ENCODE measurements at places on chromosomes 6 and 20.

GRCh38 chr6:154624038-154624599 lies 109.1 kb upstream of the SCAF8 start:
- no peak for DNase-seq

DNA sequence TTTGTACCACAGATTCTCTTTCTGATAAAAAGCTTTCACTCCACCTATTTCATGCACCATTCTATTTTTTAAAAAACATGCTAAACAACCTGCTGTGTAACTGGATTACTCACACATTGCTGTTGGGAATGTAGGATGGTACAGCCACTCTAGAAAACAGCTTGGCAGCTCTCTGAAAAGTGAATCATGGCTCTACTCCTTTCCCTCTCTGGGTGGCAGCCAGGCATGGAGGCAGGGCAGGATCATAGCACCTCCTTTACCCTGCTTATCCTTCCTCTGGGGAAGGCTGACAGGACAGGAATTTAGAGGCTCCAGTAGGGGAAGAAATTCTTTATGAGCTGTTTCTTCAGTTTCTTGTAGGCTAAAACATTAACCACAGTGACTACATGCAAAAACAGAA lies 6.7 kb upstream of the VNN2 start:
- no peak for DNase-seq

GRCh38 chr20:54980103-54980960 lies 504.9 kb downstream of the DOK5 start:
- no peak for DNase-seq

DNA sequence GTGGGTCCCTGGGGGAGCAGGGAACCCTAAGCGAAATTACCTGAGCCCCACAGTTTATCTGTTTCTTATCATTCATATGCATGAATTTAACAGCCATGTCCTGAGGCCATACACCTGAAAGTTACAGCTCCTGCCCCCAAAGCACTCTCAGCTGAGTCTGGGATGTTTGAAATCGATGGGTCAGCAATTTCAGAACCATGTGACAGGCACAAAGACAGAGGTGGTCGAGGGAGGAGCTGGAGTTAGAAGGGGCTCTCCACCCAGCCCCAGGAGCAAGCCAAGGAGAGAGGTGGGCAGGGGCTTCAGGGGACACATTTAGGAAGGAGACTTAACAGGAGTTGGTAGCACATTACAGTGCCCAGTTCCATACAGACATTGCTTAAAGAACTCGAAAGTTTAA lies 14.9 kb downstream of the TTBK1 start:
- no peak for DNase-seq

- no peak for DNase-seq
Observed at GRCh38 chr6:154479771-154480639, 30.5 kb downstream of the CNKSR3 start.

- no peak for DNase-seq
Observed at GRCh38 chr20:3692706-3693294, 11.0 kb upstream of the ADAM33 start.

- peak; percentile 75 for DNase-seq
Observed at GRCh38 chr6:157531169-157531985, 150.4 kb downstream of the ZDHHC14 start.

- DNase-seq: no peak
Observed at GRCh38 chr6:29112135-29112534, 4.3 kb downstream of the OR2J3 start.

- no peak for DNase-seq
Observed at GRCh38 chr20:63752411-63753101, 13.0 kb downstream of the SLC2A4RG start.

- no peak for DNase-seq
Observed at GRCh38 chr6:83844170-83844569, 9.0 kb upstream of the RIPPLY2 start.

DNA sequence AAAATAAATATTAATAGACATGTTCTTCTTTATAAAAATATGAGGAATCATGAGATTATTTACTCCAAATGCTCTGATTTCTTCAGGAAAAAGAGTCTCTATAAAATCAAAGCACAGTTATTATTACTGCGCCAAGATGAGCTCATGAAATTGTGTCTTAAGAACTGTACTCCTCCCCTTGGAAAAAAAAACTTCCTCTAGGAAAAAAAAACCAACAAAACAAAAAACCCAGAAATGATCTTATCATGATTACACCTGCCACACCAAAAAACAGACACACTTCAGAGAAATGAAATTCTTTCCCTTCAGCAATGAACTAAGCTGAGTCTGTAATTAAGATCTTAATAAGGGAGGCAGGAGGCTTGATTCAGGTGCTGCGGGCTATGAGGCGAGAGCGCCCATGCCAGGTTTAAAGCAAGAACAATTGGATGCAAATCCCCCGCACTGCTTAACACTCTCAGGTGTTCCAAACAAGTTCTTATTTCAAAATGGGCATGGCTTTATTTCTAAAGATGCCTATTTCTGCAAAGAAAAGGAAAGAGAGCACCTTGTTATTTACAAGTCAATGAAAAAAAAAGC lies 9.1 kb downstream of the NEDD9 start:
- no peak for DNase-seq

- no peak for DNase-seq
Observed at GRCh38 chr20:5119143-5119434, 669 bp downstream of the PCNA start.

- peak; percentile 61 for DNase-seq
Observed at GRCh38 chr6:7138921-7139358, 31.2 kb downstream of the RREB1 start.

- no peak for DNase-seq
Observed at GRCh38 chr20:55569084-55569483, 436.2 kb downstream of the CBLN4 start.

DNA sequence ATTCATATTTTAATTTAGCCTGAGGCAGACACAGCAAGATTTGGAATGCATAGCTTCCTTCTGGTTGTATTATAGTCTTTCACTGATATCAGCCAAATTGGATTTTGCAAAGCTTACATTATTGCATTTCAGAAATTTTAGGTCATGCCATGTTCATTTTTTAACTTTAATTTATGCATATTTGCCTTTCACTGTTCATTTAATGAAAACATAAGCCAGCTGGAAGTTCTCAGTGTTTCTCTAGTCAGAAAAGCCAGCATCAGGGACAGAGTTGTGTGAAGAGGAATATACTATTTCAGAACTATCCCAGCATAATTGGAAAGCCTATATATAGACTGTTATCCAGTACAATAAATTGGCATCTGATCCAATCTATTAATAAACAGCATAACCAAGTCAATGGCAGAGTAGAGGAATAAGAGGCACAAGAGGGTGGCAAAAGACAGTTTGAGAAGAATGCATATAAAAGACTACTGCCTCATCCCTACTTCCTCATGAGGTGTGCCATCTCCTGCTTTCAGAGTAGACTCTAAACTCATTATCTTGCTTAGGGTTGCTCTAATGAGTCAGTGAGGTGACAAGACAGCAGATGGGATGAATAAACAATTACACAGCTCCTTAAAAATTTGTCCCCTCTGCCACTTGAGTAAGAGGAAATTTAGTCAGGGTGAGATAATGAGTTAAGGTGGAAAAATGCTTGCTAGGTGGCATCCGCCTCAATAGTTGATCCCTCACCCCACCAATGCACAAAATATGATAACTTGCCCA lies 159.8 kb upstream of the HCRTR2 start:
- no peak for DNase-seq

- no peak for DNase-seq
Observed at GRCh38 chr20:45817376-45818194, 5.1 kb downstream of the UBE2C start.

DNA sequence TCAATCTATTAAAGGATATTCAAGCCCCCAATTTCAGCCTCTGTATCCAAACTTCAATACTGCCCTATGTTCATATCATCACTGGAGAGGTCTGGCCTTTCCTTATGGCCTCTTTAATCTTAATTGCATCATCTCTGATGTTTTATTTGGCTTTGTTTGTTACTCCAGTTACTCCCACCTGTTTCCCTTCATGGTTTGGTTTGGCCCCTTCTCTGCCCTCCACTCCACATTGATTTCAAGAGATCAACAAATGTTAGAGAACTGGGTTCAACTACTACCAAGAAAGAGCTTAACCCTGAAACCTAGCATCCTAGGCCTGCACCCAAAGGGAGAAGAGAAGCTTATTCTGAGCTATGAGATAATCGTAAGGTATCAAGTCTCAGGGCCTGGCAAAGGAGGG lies 221.6 kb downstream of the LAMA2 start:
- DNase-seq: no peak

DNA sequence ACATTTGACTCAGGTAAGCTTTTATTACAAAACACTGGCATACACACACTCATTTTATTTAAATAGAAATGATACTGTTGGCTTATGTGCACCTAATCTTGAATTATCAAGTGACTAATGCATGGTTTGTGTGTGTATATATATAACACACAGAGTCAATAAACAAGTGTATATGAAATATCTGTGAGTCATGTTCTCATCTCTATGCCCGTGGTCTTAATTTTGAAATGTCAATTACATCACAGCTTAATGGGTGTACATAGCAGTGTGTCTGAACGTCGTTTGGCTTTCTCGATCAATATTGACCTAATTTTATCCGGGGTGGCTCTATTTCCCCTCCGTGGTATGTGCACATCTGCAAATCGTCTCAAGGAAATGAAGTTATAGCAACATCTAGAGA lies 104.0 kb upstream of the ZFP64 start:
- DNase-seq: no peak

- DNase-seq: no peak
Observed at GRCh38 chr6:95091823-95092436, 485.4 kb upstream of the MANEA start.

DNA sequence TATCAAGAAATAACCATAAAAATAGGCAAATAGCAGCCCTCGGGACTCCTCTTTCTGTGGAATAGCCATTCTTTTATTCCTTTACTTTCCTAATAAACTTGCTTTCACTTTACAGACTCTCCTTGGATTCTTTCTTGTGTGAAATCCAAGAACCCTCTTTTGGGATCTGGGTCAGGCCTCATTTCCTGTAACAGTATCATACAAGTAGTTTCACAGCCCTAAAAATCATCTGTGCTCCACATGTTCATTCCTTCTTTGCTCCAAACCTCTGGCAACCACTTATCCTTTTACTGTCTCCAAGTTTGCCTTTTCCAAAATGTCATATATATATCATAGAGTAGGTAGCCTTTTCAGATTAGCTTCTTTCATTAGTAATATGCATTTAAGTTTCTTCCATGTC lies 13.5 kb upstream of the NT5E start:
- no peak for DNase-seq

- DNase-seq: no peak
Observed at GRCh38 chr20:49214571-49214970, 4.6 kb upstream of the DDX27 start.

- no peak for DNase-seq
Observed at GRCh38 chr6:16430391-16431089, 192.2 kb downstream of the GMPR start.

DNA sequence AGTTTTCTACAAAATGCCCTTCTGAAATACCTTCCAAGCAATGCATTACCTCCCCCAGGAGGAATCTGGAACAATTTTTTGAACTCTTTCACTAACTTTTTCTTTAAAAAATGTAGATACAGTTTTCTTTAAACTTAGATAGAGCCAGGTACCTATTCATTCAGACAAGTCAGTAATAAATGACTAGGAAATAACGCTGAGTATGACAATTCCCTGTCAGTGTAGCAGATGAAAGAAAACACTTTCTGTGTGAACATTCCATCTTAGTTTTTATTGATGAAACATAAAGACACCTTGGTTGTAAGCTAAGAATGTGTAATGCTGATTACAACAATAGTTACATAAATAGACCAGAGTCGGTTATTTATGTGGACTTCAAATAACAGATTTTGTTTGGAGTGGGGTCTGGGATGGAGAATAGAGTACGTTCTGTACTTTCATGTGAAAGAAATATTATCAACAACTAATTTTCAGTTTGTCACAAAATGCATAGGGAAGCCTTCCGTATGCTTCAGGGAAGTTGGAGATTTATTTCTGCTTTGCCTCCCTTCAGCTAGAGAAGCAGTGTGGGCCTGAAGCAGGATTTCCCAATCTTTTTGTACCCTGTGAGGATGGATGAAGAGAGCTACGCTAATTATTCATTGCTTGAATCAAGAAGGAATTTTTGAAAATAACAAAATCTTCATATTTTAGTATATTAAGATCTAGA lies 19.2 kb upstream of the QKI start:
- DNase-seq: no peak

GRCh38 chr20:59830665-59831023 lies 102.8 kb downstream of the SYCP2 start:
- DNase-seq: peak; percentile 14

- DNase-seq: no peak
Observed at GRCh38 chr20:62427172-62428001, at the start of gene RBBP8NL. TSS of gene RBBP8NL (minus strand) at chr20:62427539. CDS start at chr20:62419647, 7,892 bp downstream.

DNA sequence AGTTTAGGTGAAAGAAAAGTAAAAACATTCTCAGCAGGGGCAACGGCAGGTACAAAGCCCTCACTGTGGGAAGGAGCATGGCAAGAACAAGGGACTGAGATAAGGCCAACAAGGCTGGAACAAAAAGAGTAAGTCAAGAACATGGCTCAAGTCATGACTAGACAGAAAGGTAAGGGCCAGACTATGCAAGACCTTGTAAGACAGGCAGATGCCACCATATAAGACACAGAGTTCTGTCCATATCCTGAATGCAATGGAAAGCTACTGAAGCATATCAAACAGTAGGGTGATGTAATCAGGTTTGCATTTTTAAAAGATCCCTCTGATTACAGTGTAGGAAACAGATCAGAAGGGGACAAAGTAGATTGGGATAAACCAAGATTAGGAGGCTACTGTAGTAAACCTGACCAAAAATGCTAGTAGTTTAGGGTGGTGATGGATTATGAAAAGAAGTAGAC lies 5.5 kb downstream of the REV3L start:
- DNase-seq: no peak

GRCh38 chr6:42819803-42820511 lies 38.1 kb downstream of the BICRAL start:
- DNase-seq: no peak

DNA sequence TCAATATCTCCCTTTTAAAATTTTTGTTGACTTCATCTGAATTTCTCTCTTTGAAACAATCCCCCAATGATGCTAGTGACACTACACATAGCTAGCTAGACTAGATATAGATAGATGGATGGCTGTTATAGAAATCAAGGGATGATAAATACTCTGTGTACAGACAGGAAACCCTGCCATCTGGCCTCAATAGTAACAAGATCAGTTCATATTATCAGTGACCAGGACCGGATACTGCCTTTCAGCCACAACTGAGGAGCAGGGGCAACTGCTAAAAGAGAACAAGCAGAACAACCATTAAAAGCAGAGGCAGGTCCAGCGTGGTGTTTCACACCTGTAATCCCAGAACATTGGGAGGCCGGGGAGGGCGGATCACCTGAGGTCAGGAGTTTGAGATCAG lies 118.3 kb upstream of the FAM184A start:
- DNase-seq: no peak

- no peak for DNase-seq
Observed at GRCh38 chr20:25063981-25064380, 6.0 kb upstream of the ACSS1 start.

DNA sequence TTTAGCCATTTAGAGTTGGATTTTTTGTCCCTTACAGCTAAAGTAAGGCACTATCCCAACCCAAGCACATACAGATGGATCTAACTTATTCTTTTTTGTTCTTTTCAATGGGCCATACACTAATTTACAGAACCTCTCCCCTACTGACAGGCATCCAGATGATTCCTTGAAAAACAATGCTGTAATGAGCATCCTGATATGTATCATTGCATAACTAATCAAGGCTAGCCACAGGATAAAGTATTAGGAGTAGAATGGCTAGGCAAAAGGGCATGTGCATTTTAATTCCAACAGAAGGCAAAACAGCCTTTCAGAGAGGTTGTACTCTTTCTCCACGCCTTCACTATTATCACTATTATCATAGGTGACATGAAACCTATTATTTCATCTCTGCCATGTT lies 54.1 kb downstream of the ELOVL5 start:
- no peak for DNase-seq

GRCh38 chr20:20037960-20038359 lies 14.3 kb downstream of the CRNKL1 start:
- DNase-seq: no peak

Measured in liver (tissue), 10 donors.